ENCODE measurements at places on chromosomes 7 and 10. TPM values are rescaled to one million over a fixed set of nuclear protein-coding genes. Genes with fewer than 3 reads are reported as not detected.

GRCh38 chr10:104804880-104805279 lies 163.8 kb downstream of the SORCS3 start:
- no peaks in the 10 kb centered on the region for H3K36me3 ChIP-seq
- H3K4me1 ChIP-seq: no peaks in the 10 kb centered on the region
- no peak for DNase-seq
- no peak overlapping the region for H3K27ac ChIP-seq

DNA sequence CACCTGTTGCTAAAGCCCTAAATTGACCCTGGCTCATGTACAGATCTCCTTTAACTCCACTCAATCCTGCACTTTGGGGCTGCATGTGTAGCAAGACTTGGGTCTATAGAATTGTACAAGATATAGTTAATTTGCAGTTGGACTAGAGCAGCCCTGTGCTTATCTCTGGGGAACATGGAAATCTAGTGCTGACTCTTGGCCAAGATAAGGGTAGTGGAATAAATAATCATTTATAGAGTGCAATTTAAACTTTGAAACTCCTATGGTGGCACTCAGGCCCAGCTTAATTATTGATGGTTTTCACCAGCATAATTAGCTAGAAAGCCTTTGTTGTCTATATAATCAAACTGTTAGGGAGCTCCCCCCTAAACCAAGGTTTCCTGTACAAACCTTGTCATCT lies 39.2 kb upstream of the MBL2 start:
- H3K27me3 ChIP-seq: no peaks in the 10 kb centered on the region
- DNase-seq: peak; percentile 10
- peaks cover 5% of the 10 kb centered on the region for H3K4me1 ChIP-seq
- no peak overlapping the region for H3K4me3 ChIP-seq

DNA sequence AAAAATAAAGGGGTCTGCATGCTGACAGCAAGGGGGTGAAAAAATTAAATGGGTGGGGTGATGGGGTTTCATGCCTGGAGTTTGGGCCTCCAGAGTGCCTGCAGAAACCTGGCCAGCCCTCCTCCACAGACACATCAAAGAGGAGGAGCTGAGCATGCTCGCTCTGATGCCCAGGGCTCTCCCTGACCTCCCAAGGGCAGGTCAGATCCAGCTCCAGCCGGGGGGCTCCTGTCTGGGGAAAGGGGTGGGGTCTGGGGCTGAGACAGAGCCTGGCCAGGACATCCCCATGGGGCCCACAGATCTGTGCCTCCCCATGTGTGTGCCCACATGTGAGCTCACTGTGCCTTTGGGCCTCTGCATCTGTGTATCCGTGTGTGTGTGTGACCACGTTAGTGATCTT lies 915 bp upstream of the CALHM1 start:
- no peaks in the 10 kb centered on the region for H3K27me3 ChIP-seq
- H3K4me1 ChIP-seq: no peaks in the 10 kb centered on the region
- DNase-seq: no peak
- no peak overlapping the region for H3K4me3 ChIP-seq
- H3K36me3 ChIP-seq: no peaks in the 10 kb centered on the region

- no peak overlapping the region for H3K4me3 ChIP-seq
- no peak overlapping the region for H3K27ac ChIP-seq
- no peak for DNase-seq
- no peaks in the 10 kb centered on the region for H3K4me1 ChIP-seq
Observed at GRCh38 chr7:157306846-157307838, 29.7 kb upstream of the DNAJB6 start.

GRCh38 chr10:82378146-82378545 lies 503.2 kb downstream of the NRG3 start:
- no peak overlapping the region for H3K4me3 ChIP-seq
- H3K36me3 ChIP-seq: no peaks in the 10 kb centered on the region
- H3K27me3 ChIP-seq: no peaks in the 10 kb centered on the region
- H3K27ac ChIP-seq: no peak overlapping the region
- no peaks in the 10 kb centered on the region for H3K4me1 ChIP-seq

GSDME gene
- total RNA-seq: 33.9 TPM

Data from hepatocyte (in vitro differentiated cells).